Fibroblast of lung (primary cell): ENCODE measurements at places on chromosomes 12 and 14. TPM values are rescaled to one million over a fixed set of nuclear protein-coding genes. Genes with fewer than 3 reads are reported as not detected.

Gene VSX2
- total RNA-seq, result not detected in 2 replicates

Gene HOXC12
- total RNA-seq, result not detected in 2 replicates

Gene ADAM21
- total RNA-seq, result 0.51 and 0.66 TPM in 2 replicates

Gene SOX5
- total RNA-seq, result 16.4 and 32.0 TPM in 2 replicates

Gene APOF
- total RNA-seq, result not detected in 2 replicates

- peak; percentile 55 for DNase-seq
- no peaks in the 10 kb centered on the region for H3K27me3 ChIP-seq
- H3K4me1 ChIP-seq, result peaks cover 35% of the 10 kb centered on the region
- H3K27ac ChIP-seq, result no peak overlapping the region
Observed at GRCh38 chr14:75454963-75455546, 27.2 kb downstream of the JDP2 start.

GRCh38 chr12:105622220-105622619 is 291.7 kb downstream of the C12orf75 start:
- no peaks in the 10 kb centered on the region for H3K36me3 ChIP-seq
- no peaks in the 10 kb centered on the region for H3K4me1 ChIP-seq
- no peak overlapping the region for H3K27ac ChIP-seq
- no peak overlapping the region for H3K4me3 ChIP-seq
- no peak for DNase-seq

DNA sequence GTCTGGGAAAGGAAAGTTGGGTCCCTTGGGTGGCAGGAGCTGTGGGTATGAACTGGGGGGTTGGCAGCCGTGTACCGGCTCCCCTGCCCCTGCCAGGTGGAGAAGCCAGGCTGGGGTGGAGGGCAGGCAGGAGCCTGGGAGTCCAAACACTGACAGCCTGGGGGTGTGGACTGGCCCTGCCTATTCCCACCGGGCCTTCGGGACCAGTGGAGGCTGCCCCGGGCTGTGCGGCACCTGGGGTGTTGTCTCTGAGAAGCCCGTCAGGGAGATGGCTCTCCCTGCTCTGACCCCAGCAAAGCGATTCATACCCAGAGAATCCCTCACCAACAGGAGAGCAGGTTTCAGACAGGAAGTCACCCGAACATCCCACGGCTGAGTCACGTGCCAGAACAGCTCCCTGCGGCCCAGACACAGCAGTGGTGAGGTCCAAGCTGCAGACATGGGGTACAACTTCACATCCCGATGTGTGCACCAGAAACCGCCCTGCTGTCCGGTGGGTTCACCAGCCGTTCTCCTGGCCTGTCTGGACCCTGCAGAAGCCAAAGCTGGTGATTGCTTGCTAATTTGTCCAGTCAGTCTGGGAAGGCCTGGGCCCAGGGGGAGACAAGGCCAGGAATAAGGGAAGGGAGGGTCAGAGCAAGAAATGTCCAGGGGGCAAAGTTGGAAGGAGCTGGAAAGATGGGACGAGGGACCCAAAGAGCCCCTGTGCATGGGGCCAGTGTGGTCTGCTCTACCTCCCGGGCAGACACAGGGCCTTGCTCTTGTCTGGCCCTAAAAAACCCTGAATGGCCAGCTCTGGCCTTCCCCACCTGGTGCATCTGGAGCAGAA is 2.1 kb upstream of the GPR132 start:
- H3K36me3 ChIP-seq, result no peaks in the 10 kb centered on the region
- H3K4me3 ChIP-seq, result no peak overlapping the region
- DNase-seq, result peak; percentile 46
- no peaks in the 10 kb centered on the region for H3K27me3 ChIP-seq

- peak; percentile 73 for DNase-seq
- H3K4me1 ChIP-seq, result peaks cover 25% of the 10 kb centered on the region
- no peaks in the 10 kb centered on the region for H3K27me3 ChIP-seq
- no peak overlapping the region for H3K4me3 ChIP-seq
- peak overlapping the region; percentile 54 for H3K27ac ChIP-seq
- H3K36me3 ChIP-seq, result no peaks in the 10 kb centered on the region
Observed at GRCh38 chr14:103624860-103625259, 4.2 kb upstream of the KLC1 start.

GRCh38 chr12:102735104-102735503 is 181.9 kb downstream of the PAH start:
- no peak overlapping the region for H3K27ac ChIP-seq
- no peaks in the 10 kb centered on the region for H3K4me1 ChIP-seq
- H3K4me3 ChIP-seq, result no peak overlapping the region

DNA sequence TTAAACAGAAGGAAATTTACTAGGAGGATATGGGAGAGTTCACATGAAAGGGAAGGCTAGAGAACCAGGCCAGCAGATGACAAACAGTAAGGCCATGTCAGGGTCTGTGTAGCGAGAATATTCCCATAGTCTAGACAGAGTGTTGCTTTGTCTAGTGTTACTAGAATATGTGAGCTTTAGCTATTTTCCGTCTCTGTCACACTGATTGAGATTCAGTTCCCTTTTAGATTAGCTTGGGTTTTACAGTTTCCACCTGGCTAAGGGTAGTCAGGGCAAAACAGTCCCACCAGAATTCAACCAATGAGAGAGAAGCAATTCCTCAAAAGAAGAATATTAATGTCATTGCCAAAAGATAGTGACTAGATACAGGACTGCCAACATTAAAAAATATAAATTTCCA is 82.8 kb upstream of the MDM1 start:
- H3K4me1 ChIP-seq, result no peaks in the 10 kb centered on the region
- DNase-seq, result no peak
- no peak overlapping the region for H3K4me3 ChIP-seq
- H3K27ac ChIP-seq, result no peak overlapping the region
- H3K27me3 ChIP-seq, result no peaks in the 10 kb centered on the region
- H3K36me3 ChIP-seq, result no peaks in the 10 kb centered on the region

DNA sequence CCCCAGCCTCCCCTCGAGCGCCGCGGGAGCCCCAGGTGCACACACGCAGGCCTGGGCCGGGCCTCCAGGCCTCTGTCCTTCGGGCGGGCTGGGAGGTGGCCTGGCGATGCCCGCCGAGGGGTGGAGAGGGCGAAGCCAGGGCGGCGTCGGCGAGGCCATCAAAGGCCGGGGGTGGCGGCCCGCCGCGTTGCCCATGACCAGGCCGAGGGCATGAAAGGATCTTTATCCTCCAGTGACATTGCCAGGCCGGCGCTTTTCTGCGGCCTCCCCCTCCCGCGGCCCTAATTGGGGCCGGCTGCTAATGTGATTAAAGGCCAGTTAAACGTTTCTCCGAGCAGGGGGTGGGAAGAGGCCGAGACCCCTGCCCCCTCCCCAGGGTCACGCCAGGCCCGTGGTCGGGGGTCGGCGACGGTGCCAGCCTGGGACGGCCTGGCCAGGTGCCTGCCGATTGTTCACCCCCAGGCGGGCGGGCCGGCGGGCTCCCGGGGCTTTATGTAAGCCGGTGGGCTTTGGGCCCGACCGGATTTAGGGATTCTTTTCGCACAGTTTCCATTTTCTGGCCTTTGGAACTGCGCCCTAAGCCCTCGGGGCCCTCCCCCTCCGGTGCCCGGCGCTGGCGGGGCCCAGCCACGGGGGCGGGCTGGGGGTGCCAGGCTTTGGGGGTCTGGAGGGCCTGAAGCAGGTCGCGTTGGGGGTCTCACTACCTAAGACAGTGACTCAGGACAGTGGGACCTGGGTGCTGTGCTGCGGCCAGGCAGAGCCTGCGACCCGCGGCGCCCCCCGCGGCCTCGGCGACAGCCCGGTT is 103.2 kb upstream of the DIO3 start:
- no peak overlapping the region for H3K27ac ChIP-seq
- H3K4me3 ChIP-seq, result no peak overlapping the region
- H3K36me3 ChIP-seq, result no peaks in the 10 kb centered on the region
- no peaks in the 10 kb centered on the region for H3K27me3 ChIP-seq

DNA sequence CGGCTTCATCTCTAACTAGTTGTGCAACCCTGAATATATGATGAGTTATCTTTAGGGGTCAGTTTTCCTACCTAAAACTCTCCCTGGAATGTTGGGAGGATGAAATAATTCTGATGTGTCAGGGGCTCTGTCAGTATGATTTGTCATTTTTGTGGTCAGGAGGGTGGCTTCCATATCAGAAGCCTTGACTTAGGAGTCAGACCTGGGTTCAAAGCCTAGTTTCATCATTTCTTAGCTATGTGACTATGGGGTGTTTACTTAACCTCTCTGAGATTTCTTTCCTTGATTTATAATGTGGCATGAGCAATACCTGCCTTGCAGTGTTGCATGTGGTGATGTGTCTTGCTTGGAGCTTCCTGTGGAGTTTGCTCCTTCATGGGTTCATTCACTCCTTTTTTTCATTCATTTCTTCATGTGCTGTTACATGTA is 146.8 kb downstream of the CHST11 start:
- no peaks in the 10 kb centered on the region for H3K27me3 ChIP-seq
- H3K27ac ChIP-seq, result peak overlapping the region; percentile 88
- H3K36me3 ChIP-seq, result no peaks in the 10 kb centered on the region
- no peak overlapping the region for H3K4me3 ChIP-seq

GRCh38 chr12:68454892-68455291 is 122.7 kb upstream of the MDM1 start:
- no peaks in the 10 kb centered on the region for H3K27me3 ChIP-seq
- no peak overlapping the region for H3K4me3 ChIP-seq
- H3K36me3 ChIP-seq, result no peaks in the 10 kb centered on the region
- H3K27ac ChIP-seq, result no peak overlapping the region
- DNase-seq, result no peak
- peaks cover 5% of the 10 kb centered on the region for H3K4me1 ChIP-seq

DNA sequence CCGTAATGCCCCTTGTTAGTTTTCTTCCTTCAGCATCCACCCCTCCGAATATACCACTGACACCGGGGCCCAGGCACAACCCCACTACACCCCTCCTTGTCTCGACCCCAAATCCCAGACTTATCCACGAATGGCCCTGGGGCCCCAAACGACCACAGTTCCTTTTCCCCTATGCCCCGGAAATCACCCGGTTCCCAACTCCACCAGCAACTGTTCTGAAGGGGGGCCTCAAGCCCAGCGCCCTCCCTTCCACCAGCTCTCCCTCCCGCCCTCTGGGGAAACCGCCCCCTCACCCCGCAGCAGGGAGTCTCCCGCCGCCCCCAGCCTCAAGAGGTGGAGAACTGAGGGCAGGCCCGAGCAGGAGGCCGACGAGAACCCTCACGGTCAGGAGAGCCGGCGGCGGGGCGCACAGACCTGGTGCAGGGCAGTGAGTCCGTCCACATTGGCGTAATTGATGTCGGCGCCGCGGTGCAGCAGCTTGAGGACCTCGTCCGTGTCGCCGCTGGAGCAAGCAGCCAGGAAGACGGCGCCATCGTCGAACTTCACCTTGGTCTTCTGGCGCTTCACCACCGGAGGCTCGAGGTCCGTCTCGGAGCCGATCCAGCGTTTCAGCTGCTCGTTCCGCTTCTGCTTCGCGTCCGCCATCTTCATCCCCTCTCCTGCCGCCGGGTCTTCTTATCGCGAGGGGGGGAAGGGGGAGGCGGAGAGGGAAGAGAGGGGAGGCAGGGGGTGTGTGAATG is 446 bp downstream of the PPP1R12A start:
- no peaks in the 10 kb centered on the region for H3K27me3 ChIP-seq
- H3K36me3 ChIP-seq, result no peaks in the 10 kb centered on the region
- peak overlapping the region; percentile 97 for H3K27ac ChIP-seq

DNA sequence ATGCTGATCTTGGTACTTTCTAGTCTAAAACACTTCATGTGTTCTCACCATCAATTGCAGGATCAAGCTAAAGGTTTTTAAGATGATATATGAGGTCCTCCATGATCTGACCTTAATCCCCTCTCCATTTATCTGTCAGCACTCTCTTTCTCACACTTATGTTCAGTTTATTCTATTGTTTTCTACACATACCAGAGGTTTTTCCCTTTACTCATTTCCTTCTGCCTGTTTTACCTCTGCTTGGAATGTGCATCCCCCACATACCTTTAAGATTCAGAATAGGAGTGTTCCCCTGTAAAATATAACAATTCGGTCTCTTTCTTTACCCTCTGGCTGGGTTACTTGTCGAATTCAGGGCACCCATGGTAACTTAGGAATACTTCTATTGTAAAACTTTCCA is 219.1 kb upstream of the PKP2 start:
- no peaks in the 10 kb centered on the region for H3K4me1 ChIP-seq
- H3K27me3 ChIP-seq, result no peaks in the 10 kb centered on the region
- no peak overlapping the region for H3K27ac ChIP-seq

DNA sequence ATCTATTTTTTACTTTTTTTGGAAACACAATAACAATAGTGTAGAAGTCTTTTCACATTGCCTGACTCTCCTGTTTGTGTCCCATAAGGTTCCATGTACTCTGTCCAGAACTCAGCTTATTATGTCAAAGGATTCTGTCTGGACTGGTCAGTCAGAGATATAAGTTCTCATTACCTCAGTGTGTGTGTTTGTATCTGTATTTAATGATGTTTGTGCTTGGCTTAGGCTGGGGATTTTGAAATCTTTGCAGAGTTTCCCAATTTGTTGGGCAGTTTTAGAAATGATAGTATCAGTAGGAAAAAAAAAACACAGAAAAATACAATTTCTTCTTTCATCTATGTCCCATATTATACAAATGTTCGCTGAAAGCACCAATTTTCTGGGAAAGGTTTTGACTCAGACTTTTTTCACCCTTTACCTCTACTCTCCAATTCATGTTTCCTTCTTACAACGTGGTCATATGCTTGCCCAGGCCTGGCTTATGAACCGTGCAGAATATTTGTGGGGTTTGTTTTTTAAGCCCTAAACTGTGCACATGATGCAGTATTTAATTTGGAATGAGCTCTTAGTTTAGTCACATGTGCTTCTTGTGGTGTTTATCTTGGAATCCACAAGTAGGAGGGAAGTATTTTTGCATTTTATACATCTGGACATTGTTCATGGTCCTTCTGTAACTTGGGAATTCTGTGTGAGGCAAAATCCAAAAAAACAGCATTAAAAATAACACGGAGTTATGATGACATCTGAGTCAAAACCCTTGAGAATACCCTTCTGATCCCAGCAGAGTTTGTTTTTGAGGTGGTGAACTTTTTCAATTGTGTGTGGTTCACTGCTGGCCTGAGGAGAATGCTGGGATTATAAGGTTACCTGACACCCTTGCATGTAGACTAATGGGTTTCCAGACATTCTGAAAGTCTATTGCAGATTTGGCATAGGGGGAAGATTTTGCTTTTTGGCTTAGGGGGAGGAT is 121.2 kb downstream of the RAD51B start:
- H3K4me1 ChIP-seq, result peaks cover 18% of the 10 kb centered on the region
- DNase-seq, result peak; percentile 92
- H3K27me3 ChIP-seq, result no peaks in the 10 kb centered on the region
- peak overlapping the region; percentile 31 for H3K27ac ChIP-seq

- no peaks in the 10 kb centered on the region for H3K4me1 ChIP-seq
- H3K27ac ChIP-seq, result no peak overlapping the region
- H3K27me3 ChIP-seq, result no peaks in the 10 kb centered on the region
- DNase-seq, result no peak
Observed at GRCh38 chr14:23494223-23494622, 24.7 kb downstream of the NGDN start.
